Stimulated activated CD4-positive, alpha-beta T cell treated with anti-CD3 and anti-CD28 coated beads, Interleukin-15, amount 100 ng/mL, for 1 hour (primary cell): ENCODE measurements at places on chromosomes 3 and 15.

- DNase-seq, result peak; percentile 39
Observed at GRCh38 chr3:71130471-71131374, 452.8 kb downstream of the FOXP1 start.

- DNase-seq, result no peak
Observed at GRCh38 chr3:121482660-121483059, 63.1 kb downstream of the POLQ start.

DNA sequence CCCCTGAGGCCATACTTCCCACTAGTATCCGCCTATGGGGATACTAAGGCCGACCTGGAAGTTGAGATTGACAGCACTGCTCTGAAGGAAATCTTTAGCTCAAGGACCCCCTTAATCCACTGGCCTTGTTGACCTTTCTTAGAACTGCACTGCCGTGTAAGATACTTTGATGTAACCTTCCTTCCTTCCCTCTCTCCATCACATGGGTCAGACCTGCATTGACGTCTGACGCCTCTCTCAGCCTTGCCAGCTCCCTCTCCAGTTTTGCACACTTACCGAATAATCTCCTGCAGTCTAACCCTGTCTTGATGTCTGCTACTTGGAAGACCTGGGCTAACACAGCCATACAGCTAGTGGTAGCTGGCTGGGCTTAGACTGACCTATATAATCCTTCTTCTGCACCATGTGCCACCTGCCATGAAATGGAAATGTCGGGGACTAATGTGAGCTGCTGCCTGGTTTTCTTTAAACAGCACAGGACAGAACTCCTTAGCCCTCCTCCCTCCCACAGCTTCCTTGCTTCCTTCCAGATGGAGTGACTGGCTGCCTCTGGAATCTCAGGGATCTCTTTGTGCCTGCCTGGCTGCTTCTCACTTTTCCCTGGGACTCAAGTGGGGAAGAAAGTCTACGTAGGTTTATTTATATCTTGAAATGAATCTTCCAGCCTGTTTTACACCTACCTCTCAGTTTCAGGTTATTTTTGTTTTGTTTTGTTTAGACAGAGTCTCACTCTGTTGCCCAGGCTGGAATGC lies 39.2 kb upstream of the HERC1 start:
- DNase-seq, result no peak

GRCh38 chr3:36833160-36833814 lies 68.9 kb upstream of the DCLK3 start:
- no peak for DNase-seq

- no peak for DNase-seq
Observed at GRCh38 chr15:58966698-58967097, 20.8 kb upstream of the RNF111 start.
